Pancreas (tissue), 10 donors: ENCODE measurements at places on chromosomes 16 and 17.

DNA sequence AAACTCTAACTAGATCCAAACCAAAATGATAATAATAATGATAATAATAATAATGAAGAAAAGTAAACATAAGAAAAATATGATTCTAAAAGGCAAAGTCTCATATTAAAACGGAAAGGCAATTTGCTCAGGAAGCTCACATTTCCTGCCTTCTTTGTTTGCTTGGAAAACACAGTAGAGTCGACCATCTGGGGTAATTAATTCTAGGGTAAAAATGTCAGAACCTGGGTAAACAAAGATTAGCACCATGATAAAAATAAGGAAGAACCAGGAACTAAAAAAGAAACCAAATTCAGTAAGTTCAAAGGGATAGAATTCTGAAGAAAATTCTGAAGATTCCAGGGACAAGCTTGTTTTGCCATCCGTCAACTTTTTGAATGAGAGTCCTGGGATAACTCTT is 16.2 kb downstream of the KRABD2 start:
- no peak for DNase-seq

GRCh38 chr16:77938913-77939312 is 83.4 kb upstream of the CLEC3A start:
- DNase-seq: no peak

DNA sequence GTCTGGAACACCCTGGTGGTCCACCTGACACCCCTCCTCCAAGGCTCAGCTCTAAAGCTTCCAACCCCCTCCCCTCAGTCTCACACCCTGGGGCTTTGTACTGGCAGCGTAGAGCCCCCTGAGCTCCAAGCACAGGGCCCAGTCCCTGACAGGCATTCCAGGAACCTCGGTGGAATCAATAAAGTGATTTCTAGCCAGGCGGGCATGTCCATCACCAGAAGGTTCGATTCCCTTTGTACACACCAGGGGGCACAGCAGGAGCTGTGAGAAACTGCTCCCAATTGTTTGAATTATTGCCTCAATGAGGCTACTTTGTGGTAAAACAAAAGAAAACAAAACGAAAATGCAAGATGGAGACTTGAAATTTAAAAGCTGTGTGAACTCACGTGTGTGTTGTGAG is 51.8 kb downstream of the SMPD3 start:
- peak; percentile 63 for DNase-seq

- DNase-seq: no peak
Measured at GRCh38 chr16:67673712-67674580, 7.3 kb downstream of the C16orf86 start.
